ENCODE measurements at places on chromosomes 2 and 18. TPM values are rescaled to one million over a fixed set of nuclear protein-coding genes. Genes with fewer than 3 reads are reported as not detected.
A peak's percentile ranks its signal among the peaks of the same experiment; 100 is the strongest.

DNA sequence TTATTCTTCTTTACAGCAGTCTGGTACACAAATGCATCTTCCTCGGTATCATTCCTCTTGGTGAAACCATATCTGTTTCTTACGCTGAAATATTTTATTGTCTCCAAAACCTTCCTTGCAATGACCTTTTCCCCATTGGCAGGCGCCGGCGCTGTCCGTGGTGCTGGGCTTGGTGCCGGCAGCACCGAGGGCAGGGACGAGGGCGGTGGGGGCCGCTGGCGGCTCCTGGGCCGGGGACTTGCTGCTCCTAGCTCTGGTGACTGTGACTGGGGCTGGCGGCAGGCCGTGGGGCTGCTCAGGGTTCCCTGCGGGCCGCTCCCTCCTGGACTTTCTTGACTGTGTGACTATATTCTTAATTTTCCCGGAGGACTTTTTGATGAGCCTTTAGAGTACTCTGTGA, 72.5 kb downstream of the GPR39 start:
- DNase-seq, result peak; percentile 1

GRCh38 chr18:76410660-76411417, 84.2 kb downstream of the ZNF516 start:
- no peak for DNase-seq

- peak; percentile 90 for DNase-seq
Observed at GRCh38 chr2:160109939-160110673, 47.7 kb upstream of the PLA2R1 start.

DNA sequence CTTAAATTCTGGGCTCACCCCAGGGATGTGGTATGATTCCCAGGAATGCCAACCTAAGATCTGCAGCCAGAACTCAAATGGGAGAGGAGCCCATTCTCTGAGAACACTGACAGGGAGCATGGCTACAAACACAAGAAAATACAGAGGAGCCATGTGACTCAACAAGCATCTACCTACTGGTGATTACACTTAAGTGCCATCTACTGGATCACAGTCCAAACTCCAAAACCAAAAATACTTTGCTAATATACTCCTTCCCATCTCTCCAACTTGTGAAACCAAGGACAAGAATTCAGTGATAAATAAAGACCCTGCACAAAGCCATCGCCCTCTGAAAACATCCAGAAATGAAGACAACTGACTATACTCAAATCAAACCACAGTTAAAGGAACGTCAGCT, 116.9 kb downstream of the NR4A2 start:
- DNase-seq, result no peak

DNA sequence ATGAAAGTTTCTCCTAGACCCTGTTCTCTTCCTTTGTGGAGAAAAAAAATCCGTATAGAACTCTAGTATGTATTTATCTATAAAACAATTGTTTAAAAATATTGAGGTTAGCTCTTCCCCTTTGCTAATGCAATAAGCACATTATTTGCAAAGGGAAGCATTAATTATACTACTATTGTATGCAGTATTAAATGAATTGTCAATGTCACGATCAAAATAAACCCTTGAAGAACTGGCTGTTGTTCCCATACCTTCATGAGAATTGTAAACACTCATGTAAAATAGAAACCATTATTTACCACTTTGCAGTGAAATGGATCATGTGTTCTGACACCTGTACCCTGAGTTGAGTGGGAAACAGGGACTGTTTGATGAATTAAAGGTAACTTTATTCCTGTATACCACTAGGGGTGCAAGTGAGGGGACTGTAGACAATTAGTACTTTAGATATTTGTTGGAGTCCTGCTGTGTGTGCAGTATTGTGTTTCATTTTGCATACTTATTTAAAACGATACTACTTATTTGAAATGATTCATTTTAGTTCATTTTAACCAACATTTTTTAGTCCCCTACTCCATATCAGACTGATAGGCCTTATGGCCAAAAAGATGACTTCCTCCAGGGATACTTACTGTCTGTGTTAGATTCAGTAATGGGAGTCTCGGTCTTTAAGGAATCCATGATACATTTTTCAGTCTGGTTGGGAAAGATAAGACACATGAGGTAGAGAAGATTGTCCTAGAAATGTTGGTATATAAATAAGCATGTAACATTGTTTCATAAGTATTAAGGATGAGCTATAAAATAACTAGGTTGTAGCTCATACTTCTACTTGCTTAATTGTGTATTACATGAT, 7.9 kb downstream of the PKP4 start:
- peak; percentile 37 for DNase-seq

- DNase-seq, result peak; percentile 42
Observed at GRCh38 chr18:14976736-14977430, 228.9 kb downstream of the ANKRD30B start.

DNA sequence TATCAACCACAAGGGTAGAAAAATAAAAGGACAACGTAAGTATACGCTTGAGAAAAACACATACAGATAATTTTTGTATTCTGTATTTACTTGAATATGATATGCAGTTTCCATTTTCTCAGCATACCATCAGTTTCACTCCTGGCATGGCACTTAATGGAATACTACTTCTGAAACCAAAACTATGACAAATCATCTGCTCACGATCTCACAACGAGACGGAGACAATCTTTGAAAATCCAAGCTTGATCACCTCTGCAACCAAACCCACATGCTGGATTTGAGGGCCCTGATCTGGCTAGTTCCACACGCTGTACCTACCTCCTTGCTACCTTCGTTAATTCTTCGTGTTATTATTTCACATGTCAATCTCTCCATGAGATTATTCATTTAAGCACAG, 387.6 kb downstream of the NBAS start:
- DNase-seq, result no peak

- peak; percentile 86 for DNase-seq
Observed at GRCh38 chr2:165401285-165401852, 68.1 kb upstream of the CSRNP3 start.

- DNase-seq, result no peak
Observed at GRCh38 chr2:24832521-24832920, 39.3 kb downstream of the CENPO start.

- no peak for DNase-seq
Observed at GRCh38 chr2:2855297-2855696, 522.3 kb downstream of the EIPR1 start.

DNA sequence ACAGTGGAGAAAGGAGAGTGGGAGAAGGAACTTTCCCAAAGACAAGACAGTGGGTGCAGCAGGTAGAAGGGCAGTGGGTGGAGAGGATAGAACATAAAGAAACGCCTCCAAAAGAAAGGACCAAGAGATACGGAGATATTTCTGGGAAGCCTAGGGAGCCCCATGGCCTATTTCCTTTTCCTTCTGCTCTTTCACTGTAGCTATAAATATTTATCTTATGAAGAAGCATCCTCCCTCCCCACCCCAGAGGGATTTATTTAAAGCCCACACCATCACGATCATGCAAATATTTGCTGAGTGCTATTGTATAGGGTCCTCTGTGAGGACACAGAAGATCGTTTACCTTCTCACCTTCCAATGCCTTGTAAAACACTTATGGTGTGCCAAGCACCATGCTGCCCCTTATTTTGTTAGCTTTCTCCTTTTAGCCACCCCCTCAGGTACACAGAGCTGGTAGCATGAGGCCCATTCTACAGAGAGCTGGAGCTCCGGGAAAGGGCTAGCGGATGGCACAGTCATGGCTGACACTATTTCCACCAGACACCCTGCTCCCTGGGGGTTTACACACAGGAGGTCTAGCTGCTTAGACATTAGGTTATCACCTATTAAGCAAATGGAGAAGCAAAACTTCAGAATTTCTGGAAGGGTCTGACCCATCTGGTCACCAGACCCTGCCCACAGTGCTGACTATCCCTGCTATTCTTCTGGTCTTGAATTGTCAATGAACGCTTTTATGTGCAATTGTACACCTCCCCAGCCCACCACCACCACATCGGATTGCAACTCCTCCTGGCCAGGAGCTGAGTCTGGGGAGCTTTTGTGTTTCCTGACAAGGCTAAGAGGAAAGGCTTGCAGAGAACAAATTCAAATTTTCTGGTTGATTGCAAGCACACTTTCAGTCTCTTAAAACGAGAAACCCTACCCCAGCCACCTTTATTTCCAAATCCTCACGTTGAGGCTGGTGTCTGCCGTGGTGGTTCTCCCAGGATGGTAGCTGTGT, 91.8 kb upstream of the KLF7 start:
- DNase-seq, result no peak

DNA sequence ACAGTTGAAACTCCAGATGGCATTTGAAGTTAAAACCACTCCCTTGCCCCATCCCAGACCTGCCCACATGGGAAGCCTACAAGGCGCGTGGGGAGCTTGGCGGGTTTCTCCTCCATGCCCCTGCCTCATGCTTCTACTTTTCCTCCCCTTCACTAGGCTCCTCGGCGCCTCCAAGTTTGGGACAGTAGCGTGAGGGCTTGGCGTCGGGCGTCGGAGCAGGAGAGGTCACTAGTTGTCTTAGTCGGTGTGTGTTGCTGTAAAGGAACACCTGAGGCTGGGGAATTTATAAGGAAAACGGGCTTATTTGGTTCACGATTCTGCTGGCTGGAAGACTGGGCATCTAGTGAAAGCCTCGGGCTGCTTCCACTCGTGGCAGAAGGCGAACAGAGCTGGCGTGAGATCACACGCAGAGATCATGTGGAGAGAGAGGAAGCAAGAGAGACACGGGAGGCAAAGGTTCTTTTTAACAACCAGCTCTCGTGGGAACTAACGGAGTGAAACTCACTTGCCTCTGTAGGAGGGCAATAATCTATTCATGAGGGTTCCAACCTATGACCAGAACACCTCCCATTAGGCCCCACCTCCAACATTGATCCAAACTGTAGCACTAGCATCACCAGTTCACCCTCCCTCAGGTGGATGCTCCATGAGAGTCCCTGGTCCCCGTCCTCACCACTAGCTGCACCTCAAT, 25.3 kb downstream of the ITM2C start:
- no peak for DNase-seq

DNA sequence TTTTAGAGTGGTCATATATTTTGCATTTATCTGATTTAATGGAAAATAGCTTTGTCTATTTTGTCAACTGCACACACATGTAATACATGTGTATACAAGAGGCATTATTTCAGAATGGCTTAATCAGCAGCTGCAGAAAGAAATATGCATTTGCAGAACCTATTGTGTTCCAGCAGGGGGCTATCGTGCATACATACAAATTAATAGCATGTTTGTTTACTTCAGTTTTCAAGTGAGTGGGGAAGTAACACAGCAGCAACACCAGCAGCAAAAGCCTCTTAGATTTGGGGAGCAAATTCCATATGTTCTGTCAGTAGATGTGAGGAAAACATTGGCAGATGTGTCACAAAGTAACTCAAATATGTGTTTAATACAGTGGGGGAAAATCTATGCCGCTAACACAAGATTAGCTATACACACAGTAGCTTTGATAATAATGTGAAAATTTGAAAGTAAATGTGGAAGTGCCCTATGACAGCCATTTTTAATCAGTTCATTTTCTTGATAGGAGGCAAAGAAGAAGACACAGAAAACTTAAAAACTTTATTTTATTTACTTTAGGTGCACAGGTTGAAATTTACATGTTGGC, 218.1 kb downstream of the WDR7 start:
- DNase-seq, result peak; percentile 75

DNA sequence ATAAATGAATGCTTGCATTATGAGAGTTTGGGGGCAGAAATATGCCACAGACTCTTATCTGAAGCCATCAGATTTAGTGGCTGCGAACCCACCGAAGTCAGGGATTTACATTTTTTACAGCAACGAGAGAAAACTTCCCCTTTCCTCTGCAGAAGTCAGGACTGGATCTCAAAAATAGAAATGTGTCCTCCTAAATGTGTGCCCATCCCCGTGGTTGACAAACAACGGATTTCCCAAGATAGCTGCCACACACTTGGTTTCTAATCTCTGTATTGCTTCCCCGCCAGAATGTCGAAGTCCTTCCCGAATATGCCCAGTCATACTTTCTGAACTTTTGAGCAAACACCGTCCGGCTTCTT, 879 bp upstream of the ADAM23 start:
- DNase-seq, result no peak

GRCh38 chr2:214649440-214650205, 159.9 kb downstream of the BARD1 start:
- DNase-seq, result no peak

GRCh38 chr2:172087780-172088244, 2.5 kb downstream of the DLX1 start:
- DNase-seq, result no peak

DNA sequence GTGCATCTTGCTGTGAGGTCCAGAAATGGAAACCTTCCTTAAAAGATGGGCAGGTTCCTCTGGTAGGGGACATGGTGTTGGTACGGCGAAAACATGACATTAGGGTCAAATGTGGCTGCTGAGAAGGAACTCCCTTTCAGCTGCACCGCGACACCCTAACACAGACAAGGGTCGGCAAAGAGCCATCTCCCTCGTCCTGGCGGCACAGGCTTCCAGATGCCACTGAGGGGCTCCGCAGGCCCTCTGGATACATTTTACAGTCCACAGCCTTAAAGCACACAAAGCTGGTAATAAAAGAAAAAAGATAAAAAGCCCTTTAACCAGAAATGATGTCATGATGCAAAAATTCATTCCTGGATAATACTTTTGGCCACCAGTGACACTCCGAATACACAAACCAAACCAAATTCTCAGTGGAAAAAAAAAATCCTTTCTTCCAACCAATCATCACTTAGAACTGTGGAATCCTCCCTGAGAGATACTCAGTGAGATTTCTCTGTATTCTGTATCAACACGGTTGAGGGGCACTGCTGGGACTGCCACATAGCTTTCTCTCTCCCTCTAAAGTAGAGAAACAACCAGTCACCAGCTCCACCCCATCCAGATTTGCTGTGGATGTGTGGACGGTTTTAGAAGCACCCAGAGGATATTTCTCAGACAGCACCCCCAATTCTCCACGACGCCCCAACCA, 174.8 kb downstream of the HDAC4 start:
- no peak for DNase-seq

- DNase-seq, result peak; percentile 85
Observed at GRCh38 chr2:70789304-70790135, 923 bp downstream of the FIGLA start.

- no peak for DNase-seq
Observed at GRCh38 chr2:68745006-68745405, 10.4 kb downstream of the ARHGAP25 start.

DNA sequence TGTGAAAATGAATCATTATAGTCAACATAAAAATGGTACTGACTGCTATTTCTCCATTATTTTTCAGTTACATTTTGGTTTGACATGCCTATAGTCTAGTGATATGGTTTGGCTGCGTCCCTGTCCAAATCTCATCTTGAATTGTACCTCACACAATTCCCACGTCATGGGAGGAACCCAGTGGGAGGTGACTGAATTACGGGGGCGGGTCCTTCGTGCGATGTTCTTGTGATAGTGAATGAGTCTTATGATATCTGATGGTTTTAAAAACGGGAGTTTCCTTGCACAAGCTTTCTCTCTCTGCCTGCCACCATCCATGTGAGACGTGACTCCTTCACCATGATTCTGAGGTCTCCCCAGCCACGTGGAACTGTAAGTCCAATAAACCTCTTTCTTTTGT, 70.3 kb downstream of the BAZ2B start:
- no peak for DNase-seq

The CTNNA2 gene
- not detected for total RNA-seq

The KRTCAP3 gene
- 0.51 TPM for total RNA-seq

The DDX18 gene
- total RNA-seq, result 80.4 TPM

The ZBTB7C gene
- total RNA-seq, result under 0.01 TPM

The STAT4 gene
- total RNA-seq, result 0.51 TPM

The SLC9A4 gene
- not detected for total RNA-seq

The DCDC2C gene
- under 0.01 TPM for total RNA-seq

The SP5 gene
- not detected for total RNA-seq

The ACTG2 gene
- not detected for total RNA-seq

The MREG gene
- total RNA-seq, result 3.9 TPM

The ATP8B1 gene
- 72.5 TPM for total RNA-seq

Measured in dermis blood vessel endothelial cell (primary cell).